ENCODE measurements at places on chromosomes 12 and 14.
A peak's percentile ranks its signal among the peaks of the same experiment; 100 is the strongest.

- DNase-seq: no peak
Observed at GRCh38 chr12:15118955-15119354, 102.3 kb downstream of the RERG start.

- no peak for DNase-seq
Observed at GRCh38 chr12:126856958-126857357, 1410.0 kb upstream of the TMEM132C start.

DNA sequence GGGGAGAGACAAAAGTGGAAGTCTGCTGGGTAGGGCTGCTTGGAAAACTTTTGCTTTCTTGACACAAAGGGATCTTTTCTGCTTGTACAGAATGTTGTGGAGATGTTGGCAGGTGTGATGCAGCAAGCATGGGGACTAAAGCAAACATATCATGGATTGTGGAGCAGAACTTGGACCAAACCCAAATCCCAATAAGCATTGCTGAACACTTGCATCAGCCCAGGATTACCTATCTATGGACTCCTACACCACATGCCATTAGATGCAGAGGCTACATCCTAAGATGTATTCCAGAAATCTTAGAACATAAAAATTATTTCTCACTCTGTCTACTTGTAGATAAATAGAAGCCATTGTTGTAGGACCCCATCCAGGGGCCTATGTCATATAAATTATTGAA lies 44.7 kb upstream of the RERG start:
- no peak for DNase-seq

DNA sequence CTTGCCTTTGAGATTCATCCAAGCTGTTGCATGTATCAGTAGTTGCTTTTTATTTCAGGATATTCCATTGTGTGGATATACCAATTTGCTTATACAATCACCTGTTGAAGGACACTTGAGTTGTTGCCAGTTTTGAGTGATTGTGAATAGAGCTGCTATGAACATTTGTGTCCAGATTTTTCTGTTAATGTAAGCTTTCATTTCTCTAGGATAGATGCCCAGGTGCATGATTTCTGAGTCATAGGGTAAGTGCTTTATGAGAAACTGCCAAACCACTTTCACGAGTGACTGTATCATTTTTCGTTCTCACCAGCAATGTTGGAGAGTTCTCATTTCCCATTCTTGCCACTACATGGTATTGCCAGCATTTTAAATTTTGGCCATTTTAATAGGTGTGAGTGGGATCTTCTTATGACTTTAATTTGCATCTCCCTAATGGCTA lies 434.6 kb upstream of the RGS6 start:
- no peak for DNase-seq

DNA sequence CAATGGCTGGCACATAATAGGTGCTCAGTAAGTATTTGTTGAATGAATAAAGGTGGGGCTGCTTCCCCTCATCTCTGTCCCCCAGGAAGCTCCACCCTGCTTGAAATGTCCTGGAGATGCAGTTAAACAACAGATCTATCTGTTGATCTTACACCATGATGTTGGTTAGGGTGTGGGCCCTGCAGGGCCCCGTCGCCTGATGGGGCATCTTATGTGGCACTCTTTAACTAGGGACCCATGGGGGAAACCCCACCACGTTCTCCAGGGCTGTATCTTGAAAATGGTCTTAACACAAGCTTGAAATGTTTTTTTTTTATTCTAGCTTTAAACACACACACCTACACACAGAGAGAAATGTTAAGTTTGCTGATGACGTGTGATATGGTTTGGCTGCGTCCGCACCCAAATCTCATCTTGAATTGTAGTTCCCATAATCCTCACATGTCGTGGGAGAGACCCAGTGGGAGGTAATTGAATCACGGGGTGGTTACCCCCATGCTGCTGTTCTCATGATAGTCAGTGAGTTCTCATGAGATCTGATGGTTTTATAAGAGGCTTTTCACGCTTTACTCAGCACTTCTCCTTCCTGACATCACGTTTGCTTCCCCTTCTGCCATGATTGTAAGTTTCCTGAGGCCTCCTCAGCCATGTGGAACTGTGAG lies 741.7 kb downstream of the VRK1 start:
- no peak for DNase-seq

DNA sequence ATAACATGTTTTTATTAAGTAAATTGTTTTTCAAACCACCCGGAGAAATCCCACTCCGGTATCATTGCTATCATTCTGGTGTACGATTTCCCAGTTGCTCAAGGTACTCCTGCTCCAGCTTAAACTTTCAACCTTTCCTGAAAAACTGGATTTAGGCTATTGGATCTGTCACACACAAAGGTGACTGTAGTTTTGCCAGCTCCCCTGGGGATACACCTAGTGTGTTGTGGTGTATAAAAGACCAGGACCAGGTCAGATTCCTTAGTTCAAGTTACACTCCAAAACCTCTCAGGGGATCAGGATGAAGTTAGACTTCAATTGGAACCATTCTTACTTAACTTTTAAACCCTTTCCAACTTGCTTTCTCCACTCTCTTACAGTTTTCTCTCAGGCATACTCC lies 303.9 kb downstream of the NOVA1 start:
- DNase-seq: no peak

- peak; percentile 85 for DNase-seq
Observed at GRCh38 chr14:31950764-31951637, 126.1 kb upstream of the ARHGAP5 start.

GRCh38 chr14:57080691-57081090 lies 188.0 kb downstream of the EXOC5 start:
- DNase-seq: no peak

Measured in SHP77 treated with DMSO at 0.1 percent for 48 hours (cell line).